Chondrocyte (in vitro differentiated cells): ENCODE measurements at places on chromosomes 7 and 10. TPM values are rescaled to one million over a fixed set of nuclear protein-coding genes. Genes with fewer than 3 reads are reported as not detected.

DNA sequence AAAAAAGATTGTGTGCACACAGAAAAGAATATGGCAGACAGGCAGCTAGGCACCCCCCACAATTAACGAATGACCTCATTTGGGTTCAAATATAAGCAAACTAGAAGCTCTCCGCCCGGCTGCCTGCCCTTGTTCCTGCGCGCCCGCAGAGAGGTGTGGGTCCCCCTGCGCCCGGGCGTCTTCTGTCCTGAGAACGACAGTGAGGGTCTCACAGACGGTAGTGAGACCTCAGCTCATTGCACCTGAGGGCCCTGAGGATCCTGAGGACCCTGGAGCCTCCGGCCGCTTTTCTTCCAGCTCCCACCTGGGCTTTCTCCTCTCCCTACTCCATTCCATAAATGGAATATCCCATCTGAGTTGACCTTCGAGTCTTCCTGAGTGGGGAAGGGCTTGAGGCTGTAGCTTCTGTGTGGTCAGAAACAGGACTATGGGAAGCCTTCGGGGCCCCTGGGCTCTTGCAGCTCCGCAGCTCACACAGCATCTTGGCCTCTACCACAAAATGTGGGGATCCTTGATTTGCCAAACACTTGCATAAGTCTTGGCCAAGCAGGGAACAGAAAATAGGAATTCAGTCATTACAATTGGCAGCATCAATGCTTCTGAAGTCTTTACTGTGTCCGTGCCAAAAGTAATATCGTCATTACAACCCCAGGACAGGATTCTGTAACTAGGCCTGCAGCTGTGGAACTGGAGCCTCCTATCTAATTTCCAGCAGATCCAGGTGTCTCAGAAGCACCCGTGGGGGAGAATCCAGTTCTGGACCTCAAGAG lies 43.8 kb downstream of the JAKMIP3 start:
- no peaks in the 10 kb centered on the region for H3K36me3 ChIP-seq
- H3K4me3 ChIP-seq, result no peak overlapping the region
- no peaks in the 10 kb centered on the region for H3K4me1 ChIP-seq

The C10orf53 gene
- not detected in 3 replicates for total RNA-seq

GRCh38 chr10:21972584-21972983 lies 30.9 kb downstream of the DNAJC1 start:
- H3K36me3 ChIP-seq, result no peaks in the 10 kb centered on the region
- no peak overlapping the region for H3K27ac ChIP-seq
- H3K4me1 ChIP-seq, result peaks cover 19% of the 10 kb centered on the region
- no peaks in the 10 kb centered on the region for H3K27me3 ChIP-seq
- no peak for DNase-seq
- H3K4me3 ChIP-seq, result no peak overlapping the region

The NRP1 gene
- total RNA-seq, result 111 to 126 TPM (median 122 TPM) in 3 replicates

The NCF1 gene
- not detected in 3 replicates for total RNA-seq

GRCh38 chr10:47053081-47053798 lies 142.0 kb downstream of the PTPN20 start:
- DNase-seq, result no peak
- no peak overlapping the region for H3K4me3 ChIP-seq
- no peak overlapping the region for H3K27ac ChIP-seq

The SKIDA1 gene
- total RNA-seq, result 1.9 to 3.7 TPM (median 2.0 TPM) in 3 replicates

The ACTL6B gene
- not detected in 3 replicates for total RNA-seq

DNA sequence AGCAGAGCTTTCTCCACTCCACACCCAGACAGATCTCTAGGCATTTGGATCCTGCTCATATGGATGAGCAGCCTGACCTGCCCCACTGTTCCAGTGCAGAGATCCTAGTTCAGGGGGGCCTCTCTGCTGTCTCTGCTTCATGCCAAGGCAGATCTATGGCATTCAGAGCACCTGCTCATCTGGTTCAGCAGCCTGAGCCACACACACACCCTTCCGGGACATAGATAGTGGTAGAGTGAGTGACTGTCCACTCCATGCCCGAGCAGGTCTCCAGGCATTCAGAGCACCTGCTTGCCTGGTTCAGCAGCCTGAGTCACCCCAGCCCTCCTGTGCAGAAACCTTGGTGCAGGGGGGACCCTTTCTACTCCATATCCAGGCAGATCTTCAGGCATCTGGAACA lies 54.3 kb upstream of the ZNF800 start:
- H3K36me3 ChIP-seq, result peaks cover 5% of the 10 kb centered on the region
- H3K4me1 ChIP-seq, result no peaks in the 10 kb centered on the region
- peaks cover 21% of the 10 kb centered on the region for H3K27me3 ChIP-seq
- DNase-seq, result no peak
- no peak overlapping the region for H3K27ac ChIP-seq
- H3K4me3 ChIP-seq, result no peak overlapping the region

DNA sequence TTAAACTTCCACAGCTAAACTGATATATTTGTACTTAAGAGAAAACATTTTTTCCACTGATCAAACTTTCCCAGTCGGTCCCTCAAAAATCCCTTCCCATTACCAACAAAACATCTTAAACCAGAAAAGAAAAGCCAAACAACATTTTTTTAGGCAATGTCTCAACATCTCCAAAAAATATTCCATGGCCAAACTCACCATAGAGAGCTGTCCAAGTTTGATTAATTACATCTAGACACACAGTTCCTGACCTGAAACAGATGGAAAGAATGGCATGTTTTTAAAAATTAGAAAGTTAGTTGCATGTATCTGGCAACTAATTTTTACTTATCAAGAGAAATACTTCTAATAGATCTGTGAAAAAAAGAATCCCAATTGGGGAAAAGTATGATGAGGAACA lies 95.4 kb downstream of the UBE2H start:
- peaks cover 8% of the 10 kb centered on the region for H3K36me3 ChIP-seq
- peak overlapping the region; percentile 2 for H3K4me3 ChIP-seq

The CCAR1 gene
- total RNA-seq, result 46.2 to 57.6 TPM (median 54.8 TPM) in 3 replicates

- no peaks in the 10 kb centered on the region for H3K36me3 ChIP-seq
- H3K27ac ChIP-seq, result peak overlapping the region; percentile 86
- peaks cover 60% of the 10 kb centered on the region for H3K4me1 ChIP-seq
- DNase-seq, result no peak
- H3K27me3 ChIP-seq, result no peaks in the 10 kb centered on the region
- peak overlapping the region; percentile 42 for H3K4me3 ChIP-seq
These were observed 136.4 kb downstream of the SDK1 start for GRCh38 chr7:3437467-3437866.

- no peak overlapping the region for H3K4me3 ChIP-seq
- H3K27me3 ChIP-seq, result peaks cover 9% of the 10 kb centered on the region
- no peak for DNase-seq
- peaks cover 7% of the 10 kb centered on the region for H3K4me1 ChIP-seq
- H3K36me3 ChIP-seq, result no peaks in the 10 kb centered on the region
These were observed 323.7 kb downstream of the RPS24 start for GRCh38 chr10:78357141-78358063.
